Germinal center (tissue), 1 donor: ENCODE measurements at places on chromosomes 3 and 15.

DNA sequence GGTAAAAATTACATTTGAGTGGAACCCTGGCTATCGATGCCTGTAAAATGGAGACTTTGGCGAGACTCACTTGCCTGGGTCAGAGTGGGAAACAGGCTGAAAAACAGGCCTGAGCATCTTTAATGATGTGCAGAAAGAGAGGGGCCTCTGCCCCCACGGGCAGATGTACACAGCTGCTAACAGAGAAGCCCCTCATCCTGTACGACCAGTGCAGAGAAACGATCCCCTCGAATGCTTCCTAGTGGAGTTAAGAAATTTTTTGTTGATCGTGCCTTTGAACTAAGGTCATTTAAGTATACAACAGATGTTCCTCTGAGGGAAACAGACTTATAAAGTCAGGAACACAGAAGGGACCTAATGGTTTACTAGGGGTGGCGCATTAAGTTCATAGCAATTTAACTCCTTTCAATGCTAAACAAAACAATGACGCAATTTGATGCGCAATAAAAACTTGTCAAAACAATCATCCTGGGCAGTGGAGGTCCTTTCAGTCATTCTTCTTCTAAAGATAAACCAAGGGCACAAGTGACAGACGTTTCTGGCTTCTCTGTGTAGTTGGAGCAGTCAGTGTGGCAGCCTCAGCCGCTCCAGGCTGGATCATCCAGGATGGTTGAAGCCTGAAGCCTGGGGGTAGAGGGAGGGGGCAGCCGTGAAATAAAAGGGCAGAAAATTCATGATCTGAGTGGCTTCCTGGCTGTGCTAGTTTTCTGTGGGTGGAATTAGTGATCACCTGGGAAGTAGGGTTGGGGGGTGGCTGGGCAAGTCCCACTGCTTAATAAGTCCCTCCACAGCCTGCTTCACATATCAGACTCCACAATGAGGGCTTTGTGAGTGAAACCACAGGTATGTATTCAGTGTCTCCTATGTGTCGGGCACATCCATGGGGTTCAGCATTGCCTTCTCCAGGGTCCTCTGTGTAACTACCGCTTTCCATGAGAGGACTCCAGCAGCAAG is 50.8 kb upstream of the MRPS22 start:
- DNase-seq = no peak

DNA sequence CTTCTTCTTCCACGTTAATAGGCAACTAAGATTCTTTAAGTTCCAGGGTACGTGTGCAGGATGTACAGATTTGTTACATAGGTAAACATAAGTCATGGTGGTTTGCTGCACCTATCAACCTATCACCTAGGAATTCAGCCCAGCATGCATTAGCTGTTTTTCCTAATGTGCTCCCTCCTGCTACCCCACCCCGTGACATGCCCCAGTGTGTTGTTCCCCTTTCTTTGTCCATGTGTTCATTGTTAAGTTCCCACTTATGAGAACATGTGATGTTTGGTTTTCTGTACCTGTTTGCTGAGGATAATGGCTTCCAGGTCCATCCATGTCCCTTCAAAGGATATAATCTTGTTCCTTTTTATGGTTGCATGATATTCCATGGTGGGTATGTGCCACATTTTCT is 21.1 kb downstream of the GTF2A2 start:
- no peak for DNase-seq

DNA sequence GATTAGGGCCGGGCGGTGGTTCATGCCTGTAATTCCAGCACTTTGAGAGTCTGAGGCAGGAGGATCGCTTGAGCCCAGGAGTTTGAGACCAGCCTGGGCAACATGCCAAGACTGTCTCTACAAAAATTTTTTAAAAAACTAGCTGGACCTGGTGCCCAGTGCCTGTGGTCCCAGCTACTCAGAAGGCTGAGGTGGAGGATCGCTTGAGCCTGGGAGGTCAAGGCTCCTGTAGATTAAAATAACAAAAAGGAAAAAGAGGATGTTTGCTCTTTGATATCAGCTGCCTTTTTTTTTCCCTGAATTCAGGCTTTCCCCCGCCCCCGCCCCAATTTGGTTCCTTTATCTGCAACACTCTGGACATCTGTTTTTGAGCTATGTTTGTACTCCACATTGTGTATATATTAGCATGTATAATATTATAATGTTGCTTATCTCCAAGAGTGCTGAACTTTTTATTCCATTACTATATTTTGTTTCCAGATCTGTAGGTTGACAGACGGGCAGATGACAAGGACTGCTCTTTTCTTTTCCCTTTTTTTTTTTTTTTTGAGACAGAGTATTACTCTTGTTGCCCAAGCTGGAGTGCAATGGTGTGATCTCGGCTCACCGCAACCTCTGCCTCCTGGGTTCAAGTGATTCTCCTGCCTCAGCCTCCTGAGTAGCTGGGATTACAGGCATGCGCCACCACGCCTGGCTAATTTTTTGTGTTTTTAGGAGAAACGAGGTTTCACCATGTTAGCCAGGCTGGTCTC is 4.6 kb downstream of the SNAP23 start:
- no peak for DNase-seq

DNA sequence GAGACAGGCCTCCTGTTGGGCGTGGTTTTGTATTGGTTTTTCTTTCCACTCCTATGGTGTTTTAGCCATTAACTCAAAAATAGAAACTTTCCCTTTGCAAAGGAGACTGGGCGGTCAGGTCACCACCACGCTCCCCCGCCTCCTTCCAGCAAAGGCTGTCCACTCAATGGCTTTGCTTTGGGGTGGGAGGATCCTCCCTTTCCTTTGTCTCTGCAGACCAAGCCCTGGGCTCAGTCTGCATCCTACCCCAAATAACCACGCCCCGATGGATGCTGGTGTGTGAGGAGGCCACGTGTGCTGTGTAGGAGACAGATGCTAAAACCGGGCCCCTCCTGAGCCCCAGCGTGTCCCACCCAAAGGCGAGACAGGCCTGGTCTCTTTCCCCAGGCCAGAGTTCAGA is 68.5 kb downstream of the GRIP2 start:
- DNase-seq = no peak

DNA sequence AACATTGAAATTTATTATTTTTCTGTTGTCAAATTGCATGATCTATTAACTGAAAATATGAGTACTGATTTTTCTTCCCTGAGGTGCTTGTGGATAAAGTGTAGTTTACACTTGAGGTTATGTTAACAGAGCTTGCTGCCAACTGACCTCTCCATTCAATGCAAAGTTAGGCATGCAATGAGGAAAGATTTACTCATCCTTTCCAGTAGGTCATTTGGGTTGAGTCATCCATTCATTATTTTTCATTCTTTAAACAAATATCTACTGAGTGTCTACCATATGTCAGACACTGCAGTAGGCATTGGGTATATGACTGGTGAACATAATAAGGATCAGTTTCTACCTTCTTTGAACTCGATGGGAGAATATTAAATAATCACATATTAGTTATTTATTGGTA is 604.1 kb downstream of the EDEM1 start:
- DNase-seq = no peak

- no peak for DNase-seq
Observed at GRCh38 chr3:42161050-42161935, 70.1 kb downstream of the TRAK1 start.

- DNase-seq = no peak
Observed at GRCh38 chr3:112605285-112605684, 35.7 kb downstream of the CCDC80 start.

DNA sequence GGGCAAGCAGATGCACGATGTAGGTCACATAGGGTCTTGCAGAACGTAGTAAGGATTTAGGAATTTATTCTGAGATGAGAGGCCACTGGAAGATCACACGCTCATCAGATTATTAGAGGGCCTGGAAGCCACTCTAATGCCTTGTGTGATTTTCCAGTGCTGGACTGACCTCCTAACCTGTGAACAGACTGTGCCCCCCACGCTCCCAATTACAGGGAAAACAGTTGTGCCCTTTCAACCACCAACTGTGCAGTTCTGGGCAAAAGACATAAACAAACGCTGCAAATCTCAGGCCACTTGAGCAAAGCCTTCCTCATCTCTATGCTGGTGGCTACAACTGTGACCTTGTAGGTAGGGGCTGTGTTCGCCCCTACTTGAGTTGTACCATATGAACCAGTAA is 48.2 kb upstream of the BOC start:
- DNase-seq = no peak

DNA sequence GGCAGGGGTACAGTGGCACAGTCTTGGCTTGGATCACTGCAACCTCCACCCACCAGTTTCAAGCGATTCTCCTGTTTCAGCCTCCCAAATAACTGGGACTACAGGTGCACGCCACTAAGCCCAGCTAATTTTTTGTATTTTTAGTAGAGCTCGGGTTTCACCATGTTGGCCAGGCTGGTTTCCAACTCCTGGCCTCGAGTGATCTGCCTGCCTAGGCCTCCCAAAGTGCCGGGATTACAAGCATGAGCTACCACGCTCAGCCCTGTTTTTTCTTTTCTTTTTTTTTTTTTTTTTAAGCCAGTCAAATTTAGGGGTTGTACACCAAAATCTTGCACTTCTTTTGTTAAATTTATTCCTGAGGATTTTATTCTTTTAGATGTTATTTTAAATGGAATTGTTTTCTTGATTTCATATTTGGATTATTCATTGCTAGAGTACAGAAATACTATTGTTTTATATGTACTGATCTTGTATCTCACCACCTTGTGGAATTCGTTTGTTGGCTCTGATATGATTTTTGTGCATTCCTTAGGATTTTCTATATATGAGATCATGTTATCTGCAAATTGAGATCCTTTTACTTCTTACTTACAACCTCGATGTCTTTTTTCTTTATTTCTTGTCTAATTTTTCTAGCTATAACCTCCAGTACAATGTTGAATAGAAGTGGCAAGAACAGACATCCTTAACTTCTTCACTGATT is 65.6 kb downstream of the ZNF609 start:
- DNase-seq = no peak
